Activated CD4-positive, CD25-positive, alpha-beta regulatory T cell (primary cell): ENCODE measurements at places on chromosomes 6 and 20.
A peak's percentile ranks its signal among the peaks of the same experiment; 100 is the strongest.

DNA sequence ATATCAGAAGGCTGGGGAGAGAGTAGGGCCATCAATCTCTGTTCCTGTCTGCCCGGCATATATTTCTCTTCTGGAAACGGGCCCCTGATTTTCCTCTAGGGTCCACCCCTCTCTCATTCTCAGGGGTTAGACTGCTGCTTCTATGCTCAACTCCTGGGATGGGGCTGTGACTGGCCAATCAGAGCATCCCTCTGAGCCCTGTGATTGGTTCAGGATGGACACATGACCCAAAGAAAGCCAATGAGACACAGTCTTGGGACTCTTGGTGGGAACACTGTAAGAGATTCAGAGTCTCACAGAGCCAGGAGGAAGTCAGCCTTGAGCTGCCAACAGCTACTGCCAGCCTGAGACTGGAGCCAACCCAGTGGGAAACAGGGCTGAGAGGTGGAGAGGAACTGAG, 31.0 kb upstream of the KCNB1 start:
- no peak for DNase-seq

DNA sequence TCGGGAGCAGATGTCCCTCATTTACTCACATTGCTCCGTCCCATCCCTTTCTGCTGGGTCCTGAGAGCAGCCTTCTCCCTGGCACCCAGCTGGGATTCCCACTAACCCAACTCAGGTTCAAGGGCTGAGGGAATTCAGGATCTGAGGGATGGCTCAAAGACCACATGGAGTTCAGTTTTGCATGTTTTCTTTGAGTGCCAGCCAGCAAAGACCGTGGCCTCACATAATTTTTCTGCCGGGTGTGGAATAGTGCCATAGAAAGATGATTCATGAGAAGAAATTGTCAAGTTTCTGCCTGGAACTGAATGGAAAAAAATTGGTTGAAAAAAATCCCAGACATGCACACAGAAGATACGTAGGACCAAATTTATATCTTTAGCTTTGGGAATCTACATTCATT, 168.6 kb downstream of the CD83 start:
- DNase-seq: no peak

DNA sequence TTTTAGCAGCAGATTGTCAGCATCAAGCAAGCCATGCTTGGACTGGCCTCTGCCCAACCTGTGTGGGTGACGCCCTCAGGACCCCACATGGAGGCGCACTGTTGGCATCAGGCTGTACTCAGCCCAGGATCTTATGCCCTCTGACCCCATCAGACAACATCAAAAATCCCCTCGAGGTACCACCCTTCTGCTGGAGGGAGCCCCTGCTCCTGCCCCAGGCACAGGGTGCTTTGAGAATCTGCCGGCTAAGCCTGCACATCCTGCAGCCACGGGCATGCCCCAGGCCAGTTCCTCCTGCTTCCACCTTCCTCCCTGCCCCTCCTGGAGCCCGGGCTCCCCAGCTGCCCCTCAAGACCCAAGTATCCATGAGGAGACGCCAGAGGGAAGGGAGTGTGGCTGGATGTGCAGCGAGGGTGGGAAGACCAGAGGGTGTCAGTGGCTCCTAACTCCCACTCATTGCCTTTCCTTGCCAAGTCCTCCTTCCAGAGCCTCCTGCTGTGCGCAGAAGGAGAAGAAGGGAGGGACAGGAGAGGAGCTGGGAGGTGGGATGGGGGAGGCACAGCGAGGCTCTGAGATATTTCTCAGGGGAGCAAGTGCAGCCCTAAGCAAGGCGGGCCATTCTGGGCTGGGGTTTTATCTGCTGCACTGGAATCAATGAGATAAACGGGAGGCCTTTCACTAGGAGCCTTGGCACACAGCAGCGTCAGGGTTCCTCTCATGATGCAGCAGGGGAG, 77.4 kb upstream of the CST7 start:
- DNase-seq: no peak

DNA sequence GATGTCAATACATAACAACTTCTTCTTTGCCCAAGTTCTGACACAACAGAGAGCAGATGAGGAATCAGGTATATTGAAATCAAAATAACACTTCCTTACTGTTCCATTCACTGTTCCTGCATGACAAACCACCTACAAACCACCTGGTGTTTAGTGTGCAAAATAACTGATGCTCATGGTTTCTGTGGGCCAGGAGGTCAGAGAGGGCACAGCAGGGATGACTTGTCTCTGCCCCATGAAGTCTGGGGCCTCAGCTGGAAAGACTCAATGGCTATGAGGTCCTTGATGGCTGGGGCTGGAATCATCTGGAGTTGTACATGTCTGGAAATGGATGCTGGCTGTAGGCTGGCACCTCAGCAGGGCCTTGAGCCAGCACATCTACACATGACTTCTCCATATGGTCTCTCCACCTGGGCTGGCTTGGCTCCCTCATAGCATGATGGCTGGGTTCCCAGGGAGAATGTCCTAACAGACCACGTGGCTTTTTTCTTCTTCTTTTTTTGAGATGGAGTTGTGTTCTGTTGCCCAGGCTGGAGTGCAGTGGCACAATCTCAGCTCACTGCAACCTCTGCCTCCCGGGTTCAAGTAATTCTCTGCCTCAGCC, 7.4 kb upstream of the COX4I2 start:
- DNase-seq: no peak

DNA sequence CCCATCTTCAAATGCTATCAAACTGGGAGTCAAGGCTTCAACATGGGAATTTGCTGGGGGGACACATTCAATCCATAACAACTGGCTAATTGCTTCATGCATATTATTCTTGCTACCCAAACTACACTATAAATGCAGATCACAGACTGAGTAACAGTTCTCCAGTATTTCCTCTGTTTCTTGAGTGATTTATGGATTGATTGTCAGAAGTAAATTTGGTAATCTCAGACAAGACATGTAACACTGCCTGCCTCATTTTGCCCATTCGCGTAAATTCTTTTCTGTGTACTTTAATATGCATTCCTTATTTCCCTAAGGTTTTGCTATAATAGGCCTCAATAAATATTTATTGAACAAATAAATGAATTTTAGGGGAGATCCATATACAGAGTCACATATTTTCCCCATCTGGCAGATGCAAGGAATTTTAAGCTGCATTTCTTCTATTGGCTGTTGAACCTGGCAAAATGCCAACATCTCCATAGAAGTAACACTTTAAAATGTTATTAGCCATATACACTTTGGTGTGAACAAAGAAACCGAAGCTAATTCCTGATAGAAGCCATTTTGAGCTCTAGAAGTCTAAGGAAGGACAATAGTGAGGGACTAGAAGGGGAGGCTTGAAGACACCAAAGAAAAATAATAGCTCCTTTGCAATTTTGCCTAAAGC, 98.2 kb downstream of the QRSL1 start:
- DNase-seq: no peak

- no peak for DNase-seq
Observed at GRCh38 chr6:119610754-119611153, 261.2 kb upstream of the MAN1A1 start.

DNA sequence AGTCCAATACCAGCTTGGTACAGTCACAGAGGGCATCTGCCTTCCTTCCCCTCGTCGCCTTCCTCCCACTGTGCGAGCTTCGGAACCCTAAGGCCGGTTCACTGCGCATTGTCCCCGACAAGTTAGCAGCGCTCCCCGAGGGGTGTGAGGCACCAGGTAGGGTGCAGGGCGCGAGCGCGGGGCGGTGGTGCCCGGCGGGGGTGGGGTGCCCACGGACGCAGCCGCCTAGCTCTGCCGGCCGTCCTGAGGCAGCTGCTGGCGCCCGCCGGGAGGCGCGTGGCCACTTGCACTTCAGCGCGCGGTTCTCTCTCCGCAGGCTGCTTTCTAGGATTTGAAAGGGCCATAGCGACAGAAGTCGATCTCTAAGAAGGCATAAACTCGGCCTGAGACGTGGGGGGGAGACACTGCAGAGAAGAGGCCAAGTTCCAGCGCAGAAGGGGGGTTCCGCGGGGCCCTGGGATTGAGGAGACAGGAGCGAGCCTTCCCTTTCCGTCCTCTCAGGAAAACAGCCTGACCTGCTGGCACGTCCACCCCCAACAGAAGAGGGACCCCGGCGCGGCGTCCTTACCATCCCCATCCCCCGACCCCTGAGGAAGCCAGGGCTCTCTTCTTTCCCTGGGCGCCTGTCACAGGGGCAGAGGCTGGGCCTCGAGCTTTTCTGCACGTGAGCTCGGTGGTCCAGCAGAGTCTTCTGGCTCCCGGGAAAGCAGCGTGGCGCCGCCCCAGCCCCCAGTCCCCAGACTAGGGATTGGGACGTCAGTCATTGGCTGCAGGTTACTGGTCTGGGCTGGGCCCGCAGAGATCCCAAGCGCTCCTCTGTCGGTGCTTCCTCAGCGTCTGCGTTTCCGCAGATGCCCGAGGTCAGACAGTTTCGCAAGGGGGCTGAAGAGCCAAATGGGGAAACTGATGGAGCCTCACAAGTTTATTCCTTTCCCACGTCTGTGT, 15.6 kb upstream of the PRDM13 start:
- no peak for DNase-seq

- DNase-seq: peak; percentile 43
Observed at GRCh38 chr6:166540631-166541331, 45.7 kb downstream of the RAMACL start.
